Heart left ventricle (tissue), 16 donors: ENCODE measurements at places on chromosomes 11 and 22. TPM values are rescaled to one million over a fixed set of nuclear protein-coding genes. Genes with fewer than 3 reads are reported as not detected.

Gene KCNA4
- 8.6 TPM for total RNA-seq

Gene BCO2
- 51.8 TPM for total RNA-seq

Gene UCP3
- 1.4 TPM for total RNA-seq

Gene INS
- not detected for total RNA-seq

Gene KLHDC7B
- total RNA-seq, result not detected

Gene UPK3A
- total RNA-seq, result not detected

Gene FOLR2
- 12.0 TPM for total RNA-seq

Gene SCGB1D1
- total RNA-seq, result not detected

Gene CRYBB3
- total RNA-seq, result not detected

Gene PVALB
- not detected for total RNA-seq

Gene MMP13
- total RNA-seq, result not detected

Gene MFRP
- not detected for total RNA-seq
